ENCODE measurements at places on chromosomes 2 and 18.

GRCh38 chr18:31197676-31198075 lies 35.0 kb upstream of the DSC1 start:
- DNase-seq, result no peak

GRCh38 chr2:48227617-48228344 lies 302.2 kb upstream of the STON1 start:
- DNase-seq, result peak; percentile 87

DNA sequence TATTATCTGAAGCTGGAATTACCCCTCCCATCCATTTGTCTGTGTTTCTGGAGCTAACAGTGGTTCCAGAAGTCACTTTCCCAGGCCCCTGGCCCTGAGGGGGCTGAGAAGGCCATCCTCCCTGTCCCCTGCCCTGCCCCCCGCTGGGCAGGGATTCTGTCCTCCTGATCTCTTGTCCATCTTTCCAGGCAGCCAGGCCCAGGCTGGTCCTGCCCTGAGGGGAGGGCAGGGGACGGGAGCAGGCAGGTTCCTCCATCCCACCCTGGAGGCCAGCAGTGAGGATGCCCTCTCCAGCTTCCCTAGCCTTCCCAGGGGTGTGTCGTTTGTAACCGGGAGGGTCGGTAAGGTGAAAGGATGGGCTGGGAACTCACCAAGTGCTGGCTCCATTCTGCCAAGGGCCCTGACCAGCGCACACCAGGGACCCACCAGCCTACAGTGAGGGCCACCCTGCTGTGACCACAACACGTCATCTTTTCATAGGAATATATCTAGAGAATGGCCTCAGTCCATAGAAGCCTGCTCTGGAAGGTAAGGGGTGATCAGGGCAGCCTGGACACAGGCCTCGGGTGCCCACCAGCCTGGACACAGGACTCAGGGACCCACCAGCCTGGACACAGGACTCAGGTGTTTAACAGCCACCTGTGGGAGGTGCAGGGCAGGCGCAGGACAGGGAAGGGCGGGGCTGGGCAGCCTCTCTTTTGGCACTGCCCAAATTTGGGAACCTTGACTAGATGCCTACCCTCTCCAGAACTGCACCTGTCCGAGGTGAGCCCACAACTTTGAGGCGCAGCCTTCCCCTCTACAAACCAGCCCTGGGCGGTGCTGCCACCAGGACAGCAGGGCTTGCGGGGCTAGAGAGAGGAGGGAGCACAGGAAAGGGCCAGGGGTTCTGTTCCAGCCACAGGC lies 35.8 kb upstream of the GPC1 start:
- no peak for DNase-seq

DNA sequence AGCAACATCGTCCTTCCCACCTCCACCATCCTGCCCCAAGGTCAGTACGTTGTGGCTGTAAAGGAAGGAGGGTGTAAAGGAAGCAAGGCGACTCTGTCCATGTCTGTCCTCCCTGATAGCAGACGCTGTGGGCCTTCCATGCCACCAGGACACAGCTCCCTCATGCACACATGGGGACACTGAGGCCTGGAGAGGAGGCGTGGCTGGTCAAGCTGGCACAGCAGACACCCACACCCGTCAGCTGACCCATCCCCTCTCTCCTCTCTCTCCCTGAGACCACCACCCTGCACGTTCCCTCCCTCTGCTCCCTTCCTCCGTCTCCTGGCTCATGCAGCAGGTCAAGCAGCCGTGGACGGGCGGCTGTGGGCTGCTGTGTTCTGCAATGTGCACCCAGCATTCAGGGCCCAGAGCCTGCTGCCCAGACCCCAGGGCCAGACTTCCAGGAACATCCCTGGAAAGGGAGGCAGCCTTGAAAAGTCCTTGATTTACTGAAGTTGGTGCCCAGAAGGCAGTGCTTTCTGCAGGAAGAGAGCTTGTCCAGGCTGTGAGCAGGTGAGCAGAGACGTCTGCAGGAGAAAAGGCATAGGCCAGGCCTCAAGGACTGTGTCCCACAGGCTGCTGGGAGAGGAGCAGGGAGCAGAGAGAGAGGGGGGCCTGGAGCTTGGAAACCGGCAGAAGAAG lies 133.6 kb downstream of the DDX1 start:
- no peak for DNase-seq
